GM12864 (cell line): ENCODE measurements at places on chromosomes 5 and 9.

DNA sequence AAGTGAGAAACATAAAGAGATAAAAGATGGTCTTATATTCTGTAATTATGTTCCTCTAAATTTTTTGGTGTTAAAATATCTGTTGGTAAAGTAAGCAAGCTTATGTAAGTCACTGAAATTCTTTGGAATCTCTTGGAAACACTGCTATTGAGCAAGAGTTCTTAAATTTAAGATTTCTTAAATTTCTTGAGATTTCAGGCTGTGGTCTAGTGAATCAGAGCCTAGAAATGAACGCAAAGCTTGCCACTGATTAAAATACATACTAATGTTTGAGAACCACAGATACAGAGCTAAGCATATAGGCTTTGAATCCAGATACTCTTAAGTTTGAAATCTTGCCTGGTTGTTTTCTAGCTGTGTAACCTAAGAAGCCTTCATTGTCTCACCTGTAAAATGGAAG is 133.4 kb downstream of the TRPM3 start:
- DNase-seq = no peak

DNA sequence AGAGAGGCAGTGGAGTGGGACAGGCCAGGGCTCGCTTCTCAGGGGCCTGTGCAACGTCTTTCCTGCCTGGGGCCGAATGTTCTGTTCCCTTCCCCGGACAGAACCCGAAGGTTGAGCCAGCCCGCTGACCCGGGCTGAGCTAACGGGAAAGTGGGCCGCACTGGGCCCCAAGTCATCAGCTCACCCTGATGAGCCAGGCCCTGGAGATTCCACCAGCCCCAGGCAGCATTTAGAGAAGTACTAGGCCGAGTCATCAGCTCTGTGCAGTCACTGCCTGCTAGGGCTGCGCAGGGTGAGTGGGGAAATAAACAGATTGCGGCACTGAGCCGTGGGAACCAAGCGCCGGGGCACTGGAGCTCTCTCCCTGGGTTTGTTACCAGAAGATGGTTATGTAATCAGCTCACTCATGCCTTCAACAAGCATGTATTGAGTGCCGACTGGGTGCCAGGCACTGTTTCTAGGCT is 29.1 kb upstream of the DUSP1 start:
- no peak for DNase-seq

DNA sequence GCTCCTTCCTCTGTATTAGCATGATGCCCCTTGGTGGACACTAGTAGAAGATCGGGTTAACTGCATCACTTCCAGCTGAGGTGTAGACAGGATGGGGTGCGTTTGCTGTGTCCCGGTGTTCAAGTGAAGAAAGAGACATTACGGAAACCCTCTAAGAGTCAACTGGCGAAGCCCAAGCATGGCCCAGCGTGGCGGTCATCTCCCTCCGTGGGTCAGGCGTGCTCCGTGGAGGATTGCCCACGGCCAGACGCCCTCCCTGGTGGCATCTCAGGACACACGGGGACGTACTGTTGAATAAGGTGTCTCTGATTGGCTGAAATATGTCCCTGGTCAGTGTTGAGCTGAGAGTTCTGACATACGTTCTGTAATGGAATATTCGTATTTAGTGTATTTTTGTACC is 119.5 kb upstream of the CACNA1B start:
- no peak for DNase-seq

GRCh38 chr5:150107909-150108447 is 21.6 kb upstream of the CSF1R start:
- DNase-seq = no peak

- DNase-seq = no peak
Observed at GRCh38 chr9:99398241-99398640, 176.2 kb downstream of the SEC61B start.

DNA sequence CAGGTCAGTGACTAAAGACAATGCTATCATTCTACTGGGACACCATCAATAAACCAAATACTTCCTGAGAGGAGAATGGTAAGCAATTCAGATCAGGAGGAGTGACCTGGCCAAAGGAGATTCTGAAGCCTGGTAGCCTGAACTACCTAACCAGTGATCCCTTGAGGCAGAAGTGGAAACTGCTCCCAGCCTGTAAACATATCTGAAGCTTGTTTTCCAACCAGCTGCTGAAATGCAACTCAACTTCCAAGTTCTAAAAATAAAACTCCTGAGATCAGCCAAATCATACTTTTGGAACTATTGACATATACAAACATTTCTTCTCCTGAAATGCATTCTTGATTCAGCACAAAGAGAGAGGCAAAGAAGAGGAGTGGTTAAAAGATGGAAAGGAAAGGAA is 204.1 kb downstream of the EBF1 start:
- DNase-seq = no peak

- DNase-seq = no peak
Observed at GRCh38 chr5:161863811-161864210, 15.9 kb downstream of the GABRA1 start.

- DNase-seq = no peak
Observed at GRCh38 chr5:116486588-116486987, 88.0 kb downstream of the SEMA6A start.
